ENCODE measurements at places on chromosomes 5 and 9.

- no peak for DNase-seq
Observed at GRCh38 chr9:114930056-114930812, at the start of gene TNFSF8. TNFSF8 (minus strand) TSS chr9:114930591; CDS start chr9:114930303, 288 bp downstream.

GRCh38 chr5:143599474-143599873 lies 196.0 kb upstream of the NR3C1 start:
- DNase-seq: no peak

DNA sequence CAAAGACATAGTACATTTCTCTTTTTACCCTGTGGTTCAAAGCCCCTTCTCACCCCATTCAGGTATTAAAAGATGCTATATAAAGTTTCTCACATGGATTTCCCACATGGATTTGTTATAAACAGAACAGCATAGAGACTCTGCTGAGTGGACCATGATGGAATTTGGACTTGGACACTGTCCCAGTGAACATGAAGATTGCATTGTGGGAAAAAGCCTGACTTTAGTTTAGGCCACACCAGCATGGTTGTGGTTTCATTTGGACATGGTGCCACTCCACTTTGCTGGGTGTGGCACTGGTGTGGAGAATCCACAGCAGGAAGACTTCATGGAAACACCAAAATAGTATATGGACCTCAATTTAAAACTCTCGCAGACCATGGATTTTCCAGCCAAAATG lies 124.6 kb downstream of the ARHGAP26 start:
- no peak for DNase-seq

DNA sequence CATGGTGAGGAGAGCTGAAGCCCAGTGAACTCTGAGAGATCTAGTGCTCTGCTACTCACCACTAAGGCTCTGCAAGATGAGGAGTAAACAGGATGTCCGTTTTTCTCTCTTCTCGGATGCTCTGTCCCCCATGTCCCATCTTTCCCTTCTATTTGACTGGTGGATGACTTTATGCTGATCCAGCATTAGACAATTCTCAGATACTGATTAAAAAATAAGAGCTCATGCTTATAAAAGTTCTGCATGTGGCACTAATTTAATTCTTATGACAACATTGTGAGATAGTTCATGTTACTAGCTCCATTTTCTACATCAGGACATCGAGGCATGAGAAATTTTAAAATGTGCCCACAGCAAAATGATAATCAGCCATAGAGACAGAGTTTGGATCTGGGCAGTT lies 77.0 kb downstream of the HMHB1 start:
- no peak for DNase-seq

DNA sequence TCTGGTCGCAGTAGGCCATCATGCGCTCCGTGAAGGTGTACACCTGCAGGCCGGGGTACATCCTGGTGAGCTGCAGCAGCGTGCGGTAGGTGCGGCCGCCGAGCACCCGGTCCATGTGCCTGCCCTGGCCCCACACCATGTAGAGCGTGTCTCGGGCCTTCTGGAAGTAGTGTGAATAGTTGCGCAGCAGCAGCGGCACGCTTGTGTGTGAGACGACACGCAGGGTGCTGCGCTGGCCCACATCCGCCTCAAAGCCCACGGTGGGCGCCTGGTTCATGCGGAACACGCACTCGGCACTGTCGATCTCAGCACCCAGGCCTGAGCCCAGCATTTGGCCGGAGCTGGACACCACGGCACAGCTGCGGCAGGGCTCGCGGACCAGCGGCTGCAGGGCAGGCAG lies 4.5 kb downstream of the ST6GALNAC4 start:
- DNase-seq: no peak

- peak; percentile 47 for DNase-seq
Observed at GRCh38 chr5:73796164-73797131, 170.5 kb downstream of the ARHGEF28 start.

Measured in NB4 (cell line).